ENCODE measurements at places on chromosomes 3 and 15.

GRCh38 chr15:74531144-74531811 lies 9.7 kb upstream of the ARID3B start:
- DNase-seq = no peak

DNA sequence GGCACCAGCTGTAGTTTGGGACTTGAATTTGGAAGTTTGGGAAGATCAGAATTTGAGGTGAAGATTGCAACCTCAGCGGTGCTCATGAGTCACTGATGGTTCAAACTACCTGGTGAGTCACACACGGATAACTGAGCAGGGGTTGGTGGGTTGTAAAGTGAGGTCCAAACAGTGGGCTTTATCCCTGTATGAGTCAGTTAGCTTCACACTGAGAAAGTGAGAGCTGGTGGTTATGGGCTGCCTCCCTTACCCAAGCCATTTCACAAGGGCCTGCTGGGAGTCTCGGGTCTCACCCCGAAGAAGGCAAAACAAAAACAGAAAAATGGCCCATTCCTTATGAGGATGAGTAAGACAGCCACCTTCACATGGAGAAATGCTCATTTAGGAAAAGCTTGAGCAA lies 77.0 kb downstream of the ITGA11 start:
- no peak for DNase-seq

- no peak for DNase-seq
Measured at GRCh38 chr15:67405208-67406191, 115.4 kb upstream of the C15orf61 start.

DNA sequence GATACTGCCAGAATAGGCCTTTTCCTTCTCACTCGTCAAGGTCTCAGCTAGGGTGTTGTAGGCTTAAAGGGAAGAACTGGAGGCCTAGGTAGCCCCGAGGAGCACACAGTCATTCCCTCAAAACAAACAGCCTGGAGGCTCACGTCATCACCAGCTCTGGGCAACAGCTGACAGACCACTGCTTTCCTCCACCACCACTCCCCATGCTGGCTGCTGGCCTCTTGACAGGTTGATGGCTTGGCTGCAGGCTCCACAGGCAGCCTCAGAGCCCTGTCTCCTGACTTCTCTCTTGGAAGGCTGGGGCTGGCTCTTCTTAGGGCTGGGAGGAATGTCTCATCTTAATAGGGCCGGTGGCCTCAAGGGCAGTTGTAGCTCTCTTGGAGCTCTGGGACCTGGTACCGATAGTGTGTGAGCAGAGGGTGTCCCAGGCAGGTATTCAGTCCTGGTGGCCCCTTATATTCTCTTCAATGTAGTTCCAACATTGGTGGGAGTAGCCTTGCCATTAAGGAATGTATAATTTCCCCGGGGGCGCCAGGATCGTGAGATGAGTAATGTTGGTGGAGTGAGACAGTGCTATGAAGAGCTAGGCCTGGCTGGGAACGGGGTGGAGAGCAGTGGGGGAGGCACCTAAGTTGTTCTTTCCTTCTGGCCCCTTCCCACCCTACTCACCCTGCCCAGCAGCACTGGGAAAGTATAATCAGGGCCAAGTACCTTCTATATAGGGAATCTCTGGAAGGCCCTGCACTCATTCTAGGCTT lies 6.1 kb upstream of the AP2M1 start:
- DNase-seq = no peak

DNA sequence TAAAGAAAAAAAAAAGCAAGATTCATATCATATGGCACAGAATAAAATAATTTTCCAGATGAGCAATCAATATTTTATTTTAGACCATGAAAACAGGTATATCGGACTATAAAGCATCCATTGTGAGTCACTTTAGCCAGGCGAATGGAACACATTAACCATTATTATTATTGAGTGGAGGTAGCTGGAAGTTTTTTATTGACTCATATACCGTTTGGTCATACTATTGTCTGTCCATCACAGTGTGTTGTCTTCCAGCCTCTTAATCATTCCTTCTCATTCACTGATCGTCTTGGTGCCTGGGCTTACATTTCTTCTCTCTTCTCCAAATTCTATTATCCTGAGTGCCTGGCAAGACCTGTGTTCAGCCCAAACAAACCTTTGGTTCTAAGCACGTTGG lies 634.8 kb downstream of the MECOM start:
- no peak for DNase-seq

GRCh38 chr15:90901175-90902039 lies 1.7 kb upstream of the MAN2A2 start:
- no peak for DNase-seq

GRCh38 chr15:71198846-71199245 lies 83.6 kb downstream of the THSD4 start:
- no peak for DNase-seq

DNA sequence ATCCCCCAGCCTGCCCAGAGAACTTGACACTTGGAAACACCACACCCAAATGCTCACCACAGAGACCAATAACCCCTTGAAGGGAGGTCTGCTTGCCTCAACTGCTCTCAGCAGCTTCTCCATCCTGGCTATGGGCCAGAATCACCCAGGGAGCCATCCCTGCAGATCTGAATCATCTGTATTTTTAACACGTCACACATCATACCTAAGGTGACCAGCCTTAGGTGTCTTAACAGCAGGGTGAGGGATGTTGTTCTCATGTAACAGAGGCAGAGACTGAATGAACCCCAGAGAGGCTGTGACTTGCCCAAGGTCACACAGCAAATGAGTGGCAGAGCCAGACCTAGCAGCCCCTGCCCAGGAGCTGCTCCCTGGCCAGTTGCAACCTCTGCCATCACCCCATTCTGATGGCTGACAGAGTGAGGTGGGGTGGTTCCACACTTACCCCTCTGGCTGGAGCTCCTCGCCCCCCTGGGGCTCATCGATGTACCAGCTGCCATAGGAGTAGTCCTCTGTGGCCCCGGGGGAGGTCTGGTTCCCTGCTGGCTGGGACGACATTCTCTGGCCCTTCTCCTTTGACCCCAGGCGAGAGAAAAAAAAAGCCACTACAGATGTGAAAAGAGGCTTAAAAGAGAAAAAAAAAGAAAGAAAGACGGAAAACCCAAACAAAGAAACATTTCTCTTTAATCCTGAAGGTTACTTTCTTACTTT lies 722 bp downstream of the STRA6 start:
- no peak for DNase-seq

DNA sequence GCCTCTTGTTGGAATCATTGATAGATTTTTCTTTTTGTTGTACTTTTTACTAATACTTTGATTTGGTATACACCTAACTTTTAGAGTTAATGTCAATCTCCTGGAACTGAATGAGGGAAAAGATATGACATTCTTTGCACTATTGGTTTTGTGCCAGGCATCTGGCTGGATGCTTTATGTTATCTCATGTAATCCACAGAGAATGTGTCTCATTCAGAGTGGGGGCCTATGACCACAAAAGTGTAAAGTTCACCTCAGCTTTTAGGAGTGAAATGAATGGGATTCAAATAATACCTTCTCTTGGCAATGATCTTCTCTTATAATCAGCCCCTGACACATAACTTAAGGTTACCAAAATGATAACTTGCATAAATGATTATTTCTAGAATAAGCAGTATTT lies 329.1 kb upstream of the ROPN1 start:
- no peak for DNase-seq

GRCh38 chr3:169478566-169479313 lies 184.8 kb downstream of the MECOM start:
- DNase-seq = no peak

GRCh38 chr3:4581498-4581897 lies 88.3 kb downstream of the ITPR1 start:
- DNase-seq = no peak

GRCh38 chr3:33578325-33579177 lies 138.3 kb upstream of the UBP1 start:
- DNase-seq = no peak
